ENCODE measurements at places on chromosomes 7 and 10. TPM values are rescaled to one million over a fixed set of nuclear protein-coding genes. Genes with fewer than 3 reads are reported as not detected.

The XRCC2 gene
- 4.1 TPM for total RNA-seq

The OR13A1 gene
- 0.06 TPM for total RNA-seq

The PODXL gene
- 127 TPM for total RNA-seq

The RPA3 gene
- 19.9 TPM for total RNA-seq

The PLEKHS1 gene
- 0.18 TPM for total RNA-seq

The RBM20 gene
- total RNA-seq, result 5.4 TPM

The HOXA2 gene
- total RNA-seq, result 4.0 TPM

The TMEM236 gene
- total RNA-seq, result 0.64 TPM

The IKZF1 gene
- total RNA-seq, result 12.7 TPM

The CPVL gene
- 45.8 TPM for total RNA-seq

The DENND11 gene
- total RNA-seq, result 22.2 TPM

The VIPR2 gene
- 11.3 TPM for total RNA-seq

The LIPF gene
- 0.41 TPM for total RNA-seq

The CYP26C1 gene
- total RNA-seq, result not detected

The SLC26A5 gene
- not detected for total RNA-seq

The DEPP1 gene
- total RNA-seq, result 40.5 TPM

The PKD2L1 gene
- total RNA-seq, result not detected

The ERVW-1 gene
- not detected for total RNA-seq

The RADIL gene
- 2.5 TPM for total RNA-seq

The BLOC1S2 gene
- 16.9 TPM for total RNA-seq

The MKI67 gene
- 17.6 TPM for total RNA-seq

The MUC3A gene
- total RNA-seq, result 0.35 TPM

The BAIAP2L1 gene
- 4.4 TPM for total RNA-seq

The TAS2R3 gene
- total RNA-seq, result 7.1 TPM

The GRM8 gene
- total RNA-seq, result 8.1 TPM

The SPDYE6 gene
- not detected for total RNA-seq

The CNTNAP2 gene
- 41.5 TPM for total RNA-seq

The CRHR2 gene
- total RNA-seq, result 0.64 TPM

The ELFN1 gene
- total RNA-seq, result 21.7 TPM

The GPR85 gene
- 1.5 TPM for total RNA-seq

The PRLHR gene
- not detected for total RNA-seq

The SLC12A9 gene
- total RNA-seq, result 25.4 TPM

The ZC3HAV1 gene
- total RNA-seq, result 31.6 TPM

The EBLN1 gene
- total RNA-seq, result not detected

The BICC1 gene
- total RNA-seq, result 70.7 TPM

The VWDE gene
- total RNA-seq, result 3.1 TPM

The WASHC2A gene
- total RNA-seq, result 36.7 TPM

The ANXA8L1 gene
- 0.88 TPM for total RNA-seq

The PRTFDC1 gene
- total RNA-seq, result 18.7 TPM

The PDK4 gene
- 27.2 TPM for total RNA-seq

The CCDC7 gene
- total RNA-seq, result 20.4 TPM

The ANKRD30A gene
- total RNA-seq, result not detected

The GRM3 gene
- 0.18 TPM for total RNA-seq

The IQCE gene
- 13.5 TPM for total RNA-seq

The CPA2 gene
- total RNA-seq, result 0.18 TPM

The EXOC4 gene
- total RNA-seq, result 130 TPM

The ASB13 gene
- total RNA-seq, result 12.8 TPM

The POLR1F gene
- total RNA-seq, result 15.3 TPM

The SFTPA1 gene
- total RNA-seq, result 0.88 TPM

The LRRC4 gene
- 3.4 TPM for total RNA-seq

The KCNMA1 gene
- total RNA-seq, result 8.3 TPM

The PNLIP gene
- 0.12 TPM for total RNA-seq

The DNAH11 gene
- 3.0 TPM for total RNA-seq

The PNLIPRP2 gene
- total RNA-seq, result not detected

Data from metanephros (tissue), 2 donors.